Suprapubic skin (tissue), 4 donors: ENCODE measurements at places on chromosomes 11 and 22.

DNA sequence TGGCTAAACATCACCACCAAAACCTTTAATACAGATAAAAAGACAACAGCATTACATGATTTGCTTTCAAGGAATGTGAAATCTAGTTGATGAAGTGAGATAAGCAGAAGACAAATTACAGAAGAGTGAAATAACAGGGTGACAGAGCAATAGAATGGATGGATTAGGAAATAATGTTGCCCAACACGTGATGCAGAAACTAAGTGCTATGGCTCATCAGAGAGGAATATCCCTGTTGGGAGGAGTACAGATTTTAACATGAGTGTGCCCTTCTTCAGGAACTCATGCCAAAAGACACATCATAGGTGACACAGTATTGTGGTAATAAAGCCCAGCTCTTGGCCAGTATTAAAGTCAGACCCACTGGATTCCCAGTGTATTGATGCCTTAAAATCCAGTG is 176.6 kb upstream of the RAG2 start:
- DNase-seq: no peak

GRCh38 chr11:71342116-71342515 is 89.7 kb upstream of the SHANK2 start:
- no peak for DNase-seq

DNA sequence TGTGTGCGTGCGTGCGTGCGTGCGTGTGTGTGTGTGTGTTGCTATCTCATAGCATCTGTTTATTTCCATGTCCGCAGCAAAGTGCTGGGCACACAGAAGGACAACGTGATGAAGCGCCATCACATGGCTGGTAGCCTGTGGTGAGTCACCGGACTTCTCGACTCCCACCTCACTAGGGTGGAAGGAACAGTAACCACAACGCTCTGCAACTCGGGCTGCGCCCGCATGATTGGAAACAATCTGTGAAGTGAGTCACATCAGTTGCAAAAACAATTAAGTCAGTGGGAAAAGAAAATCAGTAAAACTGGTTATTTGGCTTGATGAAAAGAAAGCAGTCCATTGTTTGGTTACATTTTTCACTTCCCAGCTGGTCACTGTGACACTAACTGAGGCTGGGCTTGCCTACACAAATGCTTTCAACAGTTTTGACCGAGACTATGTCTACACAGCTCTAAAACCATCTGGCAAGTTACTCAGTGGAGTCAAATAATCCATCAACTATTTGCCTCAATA is 437.3 kb upstream of the CADM1 start:
- DNase-seq: no peak

DNA sequence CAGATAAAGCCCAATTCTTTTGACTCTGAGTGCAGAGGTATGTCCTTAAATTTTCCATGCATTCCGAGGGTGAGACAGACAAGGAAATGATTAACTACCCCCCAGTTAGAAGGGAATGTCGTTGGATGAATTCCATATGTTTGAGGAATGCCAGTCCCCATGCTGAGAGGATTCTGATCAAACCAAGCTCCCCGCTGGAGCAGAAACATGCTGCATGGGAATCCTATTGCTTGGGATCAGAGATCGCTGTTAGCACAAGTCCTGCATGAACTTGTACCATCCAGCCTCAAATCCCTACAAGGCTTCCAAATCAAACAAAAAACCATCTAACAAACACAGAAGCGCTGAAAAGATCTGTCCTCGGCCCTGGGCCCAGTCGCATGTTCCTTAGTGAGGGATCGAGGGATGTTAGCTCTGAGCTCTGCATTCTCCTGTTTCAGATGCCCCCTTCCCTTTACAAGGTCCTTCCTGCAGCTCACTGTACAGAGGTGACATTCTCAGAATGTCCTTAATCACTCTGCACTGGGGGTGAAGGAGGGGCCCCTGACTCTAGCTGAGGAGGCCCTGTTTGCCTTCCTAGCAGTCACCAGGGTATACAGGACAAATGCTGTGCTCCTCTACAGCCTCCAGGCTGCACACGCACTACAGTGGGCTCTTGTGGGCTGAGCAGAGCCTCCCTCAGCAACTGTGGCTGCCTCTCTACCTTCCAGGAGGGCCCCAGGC is 353.4 kb downstream of the TENM4 start:
- DNase-seq: no peak
